ENCODE measurements at places on chromosomes 7 and 10.

DNA sequence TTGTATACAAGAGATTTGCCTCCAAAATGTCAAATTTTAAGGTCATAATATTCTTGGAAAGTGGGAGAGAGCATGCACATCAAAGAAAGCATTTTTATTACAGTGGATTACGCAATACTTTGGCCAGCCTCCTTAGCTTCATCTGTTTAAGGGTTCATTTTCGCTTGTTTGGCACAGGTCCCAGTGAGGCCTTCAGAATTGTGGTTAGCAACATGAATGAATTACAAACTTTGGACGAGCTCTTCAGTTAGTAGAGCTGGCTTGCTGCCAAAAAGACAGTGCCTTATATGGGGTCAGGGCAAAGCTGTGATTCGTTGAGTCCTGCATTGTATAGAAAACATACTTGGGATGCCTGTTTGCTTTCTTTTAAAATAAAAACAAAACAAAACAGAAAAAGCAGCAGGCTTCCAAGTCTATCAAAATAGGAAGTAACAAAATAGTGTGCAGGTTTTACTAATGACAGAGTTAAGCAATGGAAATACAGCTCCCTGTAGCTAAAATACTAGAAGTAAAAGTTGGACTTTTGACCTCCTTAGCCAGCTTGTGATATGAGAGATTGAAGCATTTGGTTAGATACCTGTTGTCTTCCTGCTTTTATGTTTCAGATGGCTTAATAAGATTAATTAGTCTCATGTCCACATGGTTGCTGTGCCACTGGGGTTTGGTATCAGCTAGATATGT, 190.8 kb downstream of the MLLT10 start:
- DNase-seq = peak; percentile 87

DNA sequence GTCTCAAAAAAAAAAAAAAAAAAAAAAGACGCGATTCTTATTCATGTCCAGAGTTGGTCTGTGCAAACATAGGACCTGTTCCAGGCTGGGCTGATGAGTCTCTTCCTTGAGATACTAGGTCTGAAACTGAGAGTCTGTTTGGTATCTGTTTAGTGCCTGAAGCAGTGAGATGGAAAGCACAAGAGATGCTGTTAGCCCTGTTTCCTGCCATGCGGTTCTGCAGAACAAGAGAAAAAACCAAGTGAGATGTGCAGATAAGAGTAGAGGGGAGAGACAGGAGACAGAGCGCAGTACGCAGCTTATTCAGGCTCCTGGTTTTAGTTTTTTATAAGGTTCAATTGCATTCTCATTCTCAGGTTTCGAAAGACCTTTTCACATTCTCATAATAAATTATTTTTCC, 85.8 kb upstream of the PRKCQ start:
- DNase-seq = no peak

DNA sequence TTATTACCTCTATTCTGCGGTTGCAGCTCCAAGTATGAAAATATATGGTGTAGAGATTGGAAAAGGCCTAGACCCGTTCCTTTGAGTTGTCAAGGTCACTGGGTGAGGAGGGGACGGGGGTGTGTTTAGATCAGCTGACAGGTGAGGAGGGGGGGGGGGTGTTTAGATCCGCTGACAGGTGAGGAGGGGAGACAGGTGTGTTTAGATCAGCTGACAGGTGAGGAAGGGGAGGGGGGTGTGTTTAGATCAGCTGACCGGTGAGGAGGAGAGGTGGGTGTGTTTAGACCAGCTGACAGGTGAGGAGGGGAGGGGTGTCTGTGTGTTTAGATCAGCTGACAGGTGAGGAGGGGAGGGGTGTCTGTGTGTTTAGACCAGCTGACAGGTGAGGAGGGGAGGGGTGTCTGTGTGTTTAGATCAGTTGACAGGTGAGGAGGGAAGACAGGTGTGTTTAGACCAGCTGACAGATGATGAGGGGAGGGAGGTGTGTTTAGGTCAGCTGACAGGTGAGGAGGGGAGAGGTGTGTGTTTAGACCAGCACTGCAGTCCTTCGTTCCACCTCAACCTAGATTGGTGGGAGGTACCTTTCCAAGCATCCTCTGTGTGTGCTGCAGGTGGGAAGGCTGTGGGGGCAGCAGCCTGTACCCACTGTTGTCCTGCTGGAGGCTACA, 655.0 kb upstream of the ADARB2 start:
- DNase-seq = peak; percentile 1

DNA sequence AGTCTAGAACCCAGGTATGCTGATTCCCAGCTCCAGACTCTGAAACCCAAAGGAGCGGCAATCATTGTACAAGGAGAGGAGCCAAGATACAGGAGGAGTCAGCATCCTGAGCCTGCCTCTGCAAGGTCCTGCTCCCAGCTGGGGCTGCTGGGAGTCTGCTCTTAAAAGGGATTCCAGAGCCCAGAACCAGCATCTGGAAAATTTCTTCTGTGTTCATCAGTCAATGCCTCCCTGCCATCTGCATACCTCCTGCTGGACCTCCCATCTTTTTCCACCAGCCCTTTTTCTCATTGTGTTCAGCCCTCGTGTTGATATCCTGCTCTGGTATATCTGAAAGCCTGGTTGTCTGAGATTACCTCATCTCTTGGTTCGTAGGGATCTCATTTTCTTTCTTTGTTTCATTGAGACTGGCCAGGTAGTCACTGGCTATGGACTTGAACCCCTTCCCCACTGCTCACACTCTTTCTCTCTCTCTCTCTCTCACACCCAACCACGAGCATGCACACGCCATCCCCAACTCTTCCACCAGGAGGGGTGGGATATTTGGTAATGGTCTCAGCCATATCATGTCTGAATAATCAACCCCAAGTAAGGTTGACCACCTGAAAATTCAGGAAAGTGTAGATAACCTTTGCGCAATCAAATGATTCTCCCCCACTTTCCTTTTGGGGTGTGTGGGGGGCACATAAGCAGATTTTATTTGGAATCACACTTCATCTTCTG, 608.8 kb downstream of the LRMDA start:
- DNase-seq = no peak

- DNase-seq = no peak
Observed at GRCh38 chr10:24926557-24926956, 25.8 kb downstream of the PRTFDC1 start.

DNA sequence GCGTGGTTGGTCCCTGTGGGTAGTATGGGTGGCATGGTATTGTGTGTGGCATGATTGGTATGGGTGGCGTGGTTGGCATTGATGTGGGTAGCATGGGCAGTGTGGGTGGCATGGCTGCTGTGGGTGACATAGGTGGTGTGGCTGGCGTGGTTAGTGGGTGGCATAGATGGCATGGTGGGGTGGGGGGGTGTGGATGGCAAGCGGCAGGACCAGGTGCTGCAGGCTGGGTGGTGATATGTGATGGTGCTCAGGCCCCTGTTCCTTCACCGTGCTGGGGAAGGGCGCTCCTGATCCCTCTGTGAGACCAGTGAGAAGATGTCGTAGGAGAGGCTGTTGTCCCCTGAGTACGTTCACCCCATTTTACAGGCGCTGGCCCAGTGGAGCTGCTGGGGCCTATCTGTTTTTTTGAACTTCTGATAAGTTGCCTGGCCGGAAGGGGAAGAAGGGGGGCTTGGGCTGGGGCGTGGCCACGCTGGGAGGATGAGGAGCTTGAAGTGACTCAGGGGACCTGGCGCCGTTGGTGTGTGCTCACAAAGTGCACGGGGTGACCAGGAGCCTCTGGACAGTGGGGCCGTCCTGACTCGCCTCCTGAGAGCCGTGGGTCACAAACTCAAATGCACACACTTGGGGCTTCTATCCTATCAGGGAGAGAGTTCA, 17.5 kb downstream of the INPP5A start:
- no peak for DNase-seq

- no peak for DNase-seq
Observed at GRCh38 chr10:121860810-121861209, 67.0 kb downstream of the ATE1 start.

All from NCI-H2081 (cell line).